Esophagus (tissue), 2 donors: ENCODE measurements at places on chromosomes 6 and 20. TPM values are rescaled to one million over a fixed set of nuclear protein-coding genes. Genes with fewer than 3 reads are reported as not detected.

PGBD1 gene
- polyA plus RNA-seq = 1.3 TPM

TEAD3 gene
- polyA plus RNA-seq = 28.6 TPM

TRDN gene
- polyA plus RNA-seq = not detected

FRS3 gene
- 3.3 TPM for polyA plus RNA-seq

CDH26 gene
- 2.6 TPM for polyA plus RNA-seq

OGFRL1 gene
- polyA plus RNA-seq = 12.1 TPM

BCAS1 gene
- polyA plus RNA-seq = 4.7 TPM

CNR1 gene
- polyA plus RNA-seq = 0.77 TPM
